ENCODE measurements at places on chromosomes 6 and 20. TPM values are rescaled to one million over a fixed set of nuclear protein-coding genes. Genes with fewer than 3 reads are reported as not detected.

- DNase-seq: no peak
Measured at GRCh38 chr6:131450861-131451260, 122.2 kb upstream of the ARG1 start.

Gene PLN
- not detected for total RNA-seq

Gene GABRR2
- total RNA-seq: 0.11 TPM

GRCh38 chr6:34161857-34162515 lies 16.1 kb upstream of the GRM4 start:
- no peak for DNase-seq

Gene FAM83B
- total RNA-seq: not detected

Gene BPIFB2
- not detected for total RNA-seq

Gene GRM1
- total RNA-seq: under 0.01 TPM

DNA sequence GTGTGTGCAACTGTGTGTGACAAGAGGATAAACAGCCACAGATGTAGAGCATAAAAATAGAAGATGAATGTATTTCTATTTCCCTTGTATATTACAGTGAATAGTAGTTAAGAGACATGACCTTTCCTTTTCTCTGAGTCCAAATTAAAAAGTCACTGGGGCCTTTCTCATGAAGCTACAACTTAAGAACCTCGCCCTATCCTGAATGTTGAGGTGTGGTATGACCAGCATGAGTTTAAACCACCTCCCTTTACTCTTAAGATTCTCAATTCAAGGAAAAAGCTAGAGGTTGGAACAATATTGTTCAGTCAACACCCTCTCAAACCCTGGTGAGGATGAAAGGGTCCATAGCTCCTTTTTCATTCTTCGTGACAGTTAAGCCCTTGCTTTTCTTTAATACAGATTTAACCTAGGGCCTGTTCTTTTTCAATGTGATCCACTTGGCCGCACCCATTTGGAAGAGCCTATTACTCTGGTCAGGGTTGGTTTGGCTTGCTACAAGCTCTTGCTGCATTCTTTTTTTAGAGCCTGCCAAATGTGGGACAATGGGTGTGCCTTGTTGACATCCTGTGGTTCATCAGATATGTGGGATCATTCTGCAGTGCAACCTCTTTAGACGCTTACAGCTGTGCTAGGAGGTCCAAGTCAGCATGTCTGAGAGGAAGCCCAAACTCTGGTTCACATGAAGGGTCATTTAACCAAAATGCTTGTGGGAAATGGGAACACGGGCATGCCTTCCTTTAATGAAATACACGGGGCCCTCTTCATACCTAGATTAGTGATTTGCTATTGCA lies 290.0 kb downstream of the HAO1 start:
- peak; percentile 86 for DNase-seq

DNA sequence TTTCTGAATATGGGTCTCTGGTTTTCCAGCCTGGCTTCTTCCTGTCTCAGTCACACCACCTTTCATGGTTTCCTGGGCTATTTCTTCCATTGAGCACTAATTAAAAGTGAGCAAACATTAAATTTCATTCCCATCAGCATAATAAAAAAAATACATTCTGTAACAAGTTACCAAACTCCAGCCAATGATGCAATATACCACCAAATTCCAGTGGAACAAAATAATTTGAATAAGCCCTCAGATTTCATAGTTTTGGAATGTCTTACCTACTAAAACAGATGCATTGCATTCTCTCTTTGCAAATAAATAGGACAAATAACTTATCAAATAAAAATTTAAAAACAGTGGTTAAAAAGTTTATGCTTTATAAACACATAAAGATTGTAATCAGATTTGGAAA lies 97.8 kb upstream of the PRDM1 start:
- no peak for DNase-seq

Gene WFDC10B
- not detected for total RNA-seq
